ENCODE measurements at places on chromosomes 13 and 19.

GRCh38 chr19:35451338-35452096 is 3.5 kb downstream of the FFAR2 start:
- no peak for DNase-seq

- no peak for DNase-seq
Measured at GRCh38 chr19:15790096-15790495, 2.6 kb downstream of the OR10H5 start.

- DNase-seq: no peak
Measured at GRCh38 chr13:38784036-38784880, 97.4 kb downstream of the FREM2 start.

DNA sequence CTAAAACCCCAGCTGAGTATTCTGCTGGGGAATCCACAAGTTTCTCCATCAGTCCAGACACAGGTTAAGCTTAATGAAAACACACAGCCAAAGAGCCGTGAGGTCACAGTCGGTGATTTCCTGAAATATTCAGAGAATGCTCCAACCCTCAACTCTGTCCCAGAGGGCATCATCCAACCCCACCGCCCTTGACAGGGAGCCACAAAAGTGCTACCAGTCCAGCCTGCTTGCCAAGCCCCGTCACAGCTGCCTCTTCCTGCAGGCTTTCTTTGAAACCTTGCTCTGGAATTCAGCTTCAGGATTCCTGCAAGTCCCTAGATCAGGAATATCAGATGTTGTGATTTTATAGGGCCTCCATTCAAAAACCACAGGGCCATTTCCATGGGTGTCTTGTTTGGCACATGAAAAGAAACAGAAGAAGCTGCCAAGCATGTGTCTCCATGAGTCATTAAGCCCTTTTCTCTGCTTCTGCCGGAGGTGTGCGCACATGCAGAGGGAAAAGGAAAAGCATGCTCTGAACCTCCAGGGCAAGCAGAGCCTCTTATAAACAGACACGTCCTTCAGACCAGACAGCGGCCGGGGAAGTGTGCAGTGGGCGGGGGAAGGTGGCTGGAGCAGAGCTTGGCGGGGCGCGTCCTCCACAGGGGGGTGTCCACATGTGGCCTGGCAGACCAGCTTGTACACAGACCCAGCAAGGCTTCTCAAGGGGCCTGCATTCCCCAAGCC is 164.7 kb downstream of the KATNAL1 start:
- DNase-seq: no peak

DNA sequence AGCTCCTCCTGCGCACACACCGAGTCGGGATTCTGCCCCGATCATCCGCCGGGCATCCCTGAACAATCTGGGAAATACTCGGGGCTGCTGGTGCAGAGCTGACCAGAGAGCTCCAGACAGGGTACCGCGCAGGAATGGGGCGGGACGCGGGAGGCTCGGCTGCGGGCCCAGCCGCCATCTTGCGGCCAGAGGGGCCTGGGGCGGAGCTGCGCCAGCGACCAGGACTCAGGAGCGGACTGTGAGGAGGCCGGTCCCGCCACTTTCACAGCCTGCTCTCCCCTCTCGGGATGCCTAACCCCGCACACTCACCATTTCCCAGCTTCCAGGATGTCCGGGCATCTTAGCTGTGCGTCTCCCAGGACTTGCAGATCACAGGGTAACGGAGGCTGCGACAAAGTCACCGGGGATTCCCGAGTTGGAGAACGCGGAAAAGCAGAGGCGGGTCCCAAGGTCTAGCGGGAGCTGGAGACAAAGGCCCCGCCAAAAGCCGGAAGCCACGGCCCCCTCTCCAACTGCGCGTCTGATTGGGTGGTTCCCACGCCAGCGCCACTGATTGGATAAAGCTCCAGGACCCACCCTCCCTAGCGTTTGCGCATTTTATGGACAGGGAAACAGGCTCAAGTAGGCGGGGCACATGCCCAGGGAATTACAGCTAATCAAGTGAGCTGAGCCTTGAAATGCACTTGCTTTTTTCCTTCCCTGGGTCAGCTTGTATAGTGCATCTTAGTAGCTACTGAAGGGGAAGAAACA is 15.8 kb upstream of the ZNF43 start:
- DNase-seq: peak; percentile 93

- peak; percentile 95 for DNase-seq
Measured at GRCh38 chr13:66835040-66835628, 395.0 kb downstream of the PCDH9 start.

- no peak for DNase-seq
Measured at GRCh38 chr13:90445179-90445578, 902.3 kb upstream of the MIR17HG start.

- DNase-seq: peak; percentile 47
Measured at GRCh38 chr13:73142071-73142470, 83.3 kb downstream of the KLF5 start.

- no peak for DNase-seq
Measured at GRCh38 chr13:82571653-82572052, 1310.6 kb downstream of the SLITRK1 start.

DNA sequence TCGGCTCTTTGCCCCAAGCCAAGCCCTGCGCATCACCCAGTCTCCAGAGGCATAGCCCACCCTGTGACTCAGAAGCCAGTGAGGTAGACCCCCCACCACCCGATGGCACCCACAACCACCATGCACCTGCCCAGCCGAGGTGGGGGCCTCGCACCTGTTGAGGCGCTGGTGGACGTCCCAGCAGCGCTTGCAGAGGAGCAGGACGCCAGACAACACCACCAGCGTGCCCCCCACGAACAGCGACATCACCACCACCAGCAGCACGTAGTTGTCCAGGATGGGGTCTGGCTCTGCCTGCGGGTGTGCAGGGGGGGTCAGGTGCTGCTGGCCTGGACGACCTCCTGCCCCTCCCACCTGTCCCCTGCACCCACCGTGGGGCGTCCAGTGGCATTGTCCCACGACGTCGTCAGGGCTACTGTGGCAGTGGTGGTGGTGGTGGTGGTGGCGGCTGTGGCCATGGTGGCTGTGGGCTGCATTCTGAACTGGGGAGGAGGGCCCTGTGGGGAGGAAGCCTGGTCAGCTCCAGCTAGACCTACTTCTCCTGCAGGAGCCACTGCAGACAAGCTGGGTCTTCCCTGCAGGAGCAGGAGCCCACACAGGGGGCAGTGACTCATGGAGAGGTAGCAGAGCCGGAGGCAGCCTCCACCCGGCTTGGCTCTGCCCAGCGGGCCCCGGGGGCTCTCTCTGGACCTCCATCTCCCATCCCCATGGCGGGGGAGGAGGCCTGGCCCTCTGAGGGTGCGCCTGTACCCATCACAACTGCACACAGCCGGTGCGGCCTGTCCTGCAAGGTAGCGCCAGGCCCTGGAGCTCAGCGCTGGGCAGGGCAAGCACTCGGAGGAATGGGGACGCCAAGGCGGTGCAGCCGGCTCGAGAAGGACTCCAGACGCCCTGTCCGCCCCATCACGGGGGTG is 1.9 kb downstream of the CBARP start:
- no peak for DNase-seq

DNA sequence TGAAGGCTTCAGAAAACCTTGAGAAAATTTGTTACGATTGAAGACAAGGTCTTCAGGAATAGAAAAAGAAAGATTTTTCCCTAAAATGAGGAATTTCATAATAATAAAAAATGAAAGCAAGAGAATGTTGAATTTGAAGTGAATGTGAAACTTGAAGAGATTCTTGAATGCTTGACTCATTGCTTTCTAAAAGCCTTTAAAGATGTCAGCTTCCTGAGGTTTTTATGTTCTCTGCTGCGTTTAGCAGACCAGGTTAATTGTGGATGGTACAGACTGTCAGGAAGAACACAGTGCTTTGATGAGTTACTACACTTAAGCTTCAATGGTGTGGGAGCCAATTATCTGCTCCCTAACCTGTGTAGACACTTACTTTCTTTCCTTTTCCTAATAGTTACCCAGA is 96.3 kb upstream of the FNDC3A start:
- DNase-seq: no peak

- no peak for DNase-seq
Measured at GRCh38 chr19:44755219-44755618, 6.7 kb downstream of the BCL3 start.

DNA sequence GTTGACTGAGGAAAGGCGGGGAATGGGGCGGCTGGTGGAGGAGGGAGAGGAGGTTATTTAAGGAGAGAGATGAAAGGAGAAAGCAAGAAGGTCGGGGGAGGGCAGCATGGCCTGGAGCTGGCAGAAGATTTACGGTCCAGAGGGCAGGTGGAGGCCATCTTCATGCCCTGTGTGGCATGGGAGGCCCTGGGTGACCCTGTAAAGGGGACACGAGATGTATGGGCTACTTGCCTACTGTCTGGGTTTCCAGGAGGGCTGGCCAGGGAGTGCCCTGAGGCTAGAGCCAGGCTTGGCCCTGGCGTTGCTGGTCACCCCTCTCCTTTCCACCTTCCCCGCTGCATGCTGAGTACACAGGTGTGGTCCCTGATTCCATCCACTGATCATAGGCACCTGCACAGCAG is 6.1 kb downstream of the WTIP start:
- DNase-seq: no peak

GRCh38 chr19:40165362-40165937 is 25.8 kb upstream of the MAP3K10 start:
- DNase-seq: peak; percentile 38

- peak; percentile 80 for DNase-seq
Measured at GRCh38 chr13:98653463-98653985, 76.6 kb upstream of the STK24 start.

GRCh38 chr19:29660835-29661234 is 4.4 kb upstream of the PLEKHF1 start:
- DNase-seq: peak; percentile 29

- DNase-seq: no peak
Measured at GRCh38 chr13:37981932-37982331, 112.4 kb upstream of the TRPC4 start.

Data from NCI-H345 (cell line).